ENCODE measurements at places on chromosomes 3 and 15. TPM values are rescaled to one million over a fixed set of nuclear protein-coding genes. Genes with fewer than 3 reads are reported as not detected.

Gene CACNA1D
- total RNA-seq = 2.3 TPM

Gene SLC9C1
- 0.47 TPM for total RNA-seq

Gene TUBGCP5
- 12.6 TPM for total RNA-seq

Gene ATXN7
- 26.7 TPM for total RNA-seq

Gene CASR
- not detected for total RNA-seq

Gene STRIT1
- not detected for total RNA-seq

Gene CHRNA5
- total RNA-seq = 2.2 TPM

Gene GLDN
- 0.33 TPM for total RNA-seq

Gene LYZL4
- total RNA-seq = not detected

Gene GPR156
- total RNA-seq = 1.2 TPM

Gene GPR15
- not detected for total RNA-seq

Gene OR5K2
- total RNA-seq = not detected

Gene ACP3
- 0.33 TPM for total RNA-seq

Gene EHD4
- total RNA-seq = 65.0 TPM

Gene SEMA3F
- total RNA-seq = 129 TPM

Gene EPHA6
- not detected for total RNA-seq

Gene TRIM59
- 15.2 TPM for total RNA-seq

Gene TMCO5A
- total RNA-seq = not detected

Gene WNT5A
- 4.1 TPM for total RNA-seq

Gene MST1R
- total RNA-seq = 7.7 TPM

Gene INSYN1
- total RNA-seq = 1.3 TPM

Gene NSUN3
- total RNA-seq = 7.6 TPM

Gene PDHB
- total RNA-seq = 43.2 TPM

Gene SH3GL3
- not detected for total RNA-seq

Gene ADPRH
- total RNA-seq = 9.5 TPM

Gene RCCD1
- 10.0 TPM for total RNA-seq

Gene LTK
- not detected for total RNA-seq

Gene DNAJB11
- 27.0 TPM for total RNA-seq

Gene CILP
- total RNA-seq = not detected

Gene ZNF502
- 7.3 TPM for total RNA-seq

Gene GRIP2
- total RNA-seq = 0.17 TPM

Gene TMEM44
- 21.1 TPM for total RNA-seq

Gene GANC
- 34.0 TPM for total RNA-seq

Gene CSPG5
- total RNA-seq = 0.50 TPM

Gene SLC2A2
- not detected for total RNA-seq

Gene CCR9
- not detected for total RNA-seq

Gene POLR2M
- 109 TPM for total RNA-seq

Gene MEGF11
- total RNA-seq = not detected

Gene TEX55
- total RNA-seq = not detected

Gene SGO1
- total RNA-seq = 0.50 TPM

Gene SLC9A9
- total RNA-seq = 7.8 TPM

Gene MYO5C
- 2.4 TPM for total RNA-seq

Gene SAMD7
- not detected for total RNA-seq

Gene DAPK2
- total RNA-seq = 2.3 TPM

Gene ZIC1
- under 0.01 TPM for total RNA-seq

Gene LRRN1
- 37.0 TPM for total RNA-seq

Gene B3GALNT1
- total RNA-seq = 5.1 TPM

All from mammary epithelial cell (primary cell).